ENCODE measurements at places on chromosomes 11 and 22. TPM values are rescaled to one million over a fixed set of nuclear protein-coding genes. Genes with fewer than 3 reads are reported as not detected.

DNA sequence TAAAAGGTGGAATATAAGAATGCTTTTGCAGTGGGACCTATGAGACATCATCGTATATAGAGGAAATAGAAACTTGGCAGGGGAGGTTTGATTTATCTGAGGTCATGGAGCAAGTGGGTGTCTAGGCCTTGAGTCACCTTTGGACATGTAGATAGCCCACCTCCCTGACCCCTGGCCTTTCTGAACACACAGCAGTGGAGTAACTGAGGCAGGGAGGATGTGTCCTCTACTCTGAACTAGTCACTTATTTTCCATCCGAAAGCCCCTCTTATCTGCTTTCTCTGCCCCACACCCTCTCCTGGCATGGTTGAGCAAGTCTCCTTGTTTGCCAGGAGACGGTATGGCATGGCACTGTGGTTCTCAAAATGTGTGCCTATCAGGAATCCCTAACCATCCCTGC is 7.9 kb downstream of the CD82 start:
- DNase-seq, result peak; percentile 33

DNA sequence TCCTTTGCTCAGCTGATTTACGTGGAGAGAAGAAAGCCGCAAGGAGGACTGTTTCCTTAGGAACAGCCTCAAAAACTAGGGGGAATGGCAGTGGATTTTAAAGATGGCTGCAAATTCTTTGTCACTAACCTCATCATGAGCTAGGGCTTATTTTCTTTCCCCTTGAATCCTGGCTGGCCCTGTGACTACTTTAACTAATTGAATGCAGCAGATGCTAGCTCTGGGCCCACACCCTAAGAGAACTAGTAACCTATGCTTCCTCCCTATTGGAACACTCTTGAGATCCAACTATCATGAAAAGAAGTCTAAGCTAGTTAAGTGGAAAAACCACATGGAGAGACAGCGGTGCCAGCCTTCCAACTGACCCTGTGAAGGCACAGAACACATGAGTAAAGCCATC is 421.3 kb upstream of the NARS2 start:
- no peak for DNase-seq

Gene SLC22A8
- not detected for total RNA-seq

DNA sequence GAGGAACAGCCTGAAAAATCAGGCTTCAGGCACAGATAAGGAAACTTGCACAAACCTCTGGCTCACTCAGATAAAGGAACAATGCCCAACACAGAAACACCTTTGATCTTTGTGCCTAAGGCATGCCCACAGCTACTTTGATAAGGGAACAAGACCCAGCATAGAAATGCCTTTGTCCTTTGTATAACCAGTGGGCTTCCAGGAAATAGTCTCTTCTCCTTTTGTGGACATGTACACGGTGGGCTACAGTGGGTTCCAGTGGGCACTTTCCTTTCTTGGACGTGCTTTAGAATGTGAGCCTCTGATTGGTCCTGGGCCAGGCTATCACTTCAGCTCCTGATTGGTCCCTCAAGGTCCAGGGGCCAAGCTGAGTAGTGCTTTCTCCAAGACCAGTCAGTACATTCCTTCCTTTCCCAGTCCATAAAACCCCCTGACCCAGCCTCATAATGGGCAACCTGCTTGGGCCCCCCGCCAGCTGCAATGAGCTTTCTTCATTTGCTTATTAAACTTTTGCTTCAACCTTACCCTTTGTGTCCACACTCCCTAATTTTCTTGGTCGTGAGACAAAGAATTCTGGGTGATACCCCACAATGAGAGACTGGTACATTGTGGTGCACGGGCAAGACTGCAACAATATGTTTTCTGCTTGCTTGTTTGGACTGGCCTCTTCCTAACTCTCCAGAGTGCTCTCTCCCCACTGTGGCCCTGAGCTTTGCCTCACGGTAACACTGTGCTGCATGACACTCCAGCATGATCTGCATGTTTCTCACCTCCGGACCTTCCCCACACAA is 1.7 kb upstream of the CABIN1 start:
- no peak for DNase-seq

DNA sequence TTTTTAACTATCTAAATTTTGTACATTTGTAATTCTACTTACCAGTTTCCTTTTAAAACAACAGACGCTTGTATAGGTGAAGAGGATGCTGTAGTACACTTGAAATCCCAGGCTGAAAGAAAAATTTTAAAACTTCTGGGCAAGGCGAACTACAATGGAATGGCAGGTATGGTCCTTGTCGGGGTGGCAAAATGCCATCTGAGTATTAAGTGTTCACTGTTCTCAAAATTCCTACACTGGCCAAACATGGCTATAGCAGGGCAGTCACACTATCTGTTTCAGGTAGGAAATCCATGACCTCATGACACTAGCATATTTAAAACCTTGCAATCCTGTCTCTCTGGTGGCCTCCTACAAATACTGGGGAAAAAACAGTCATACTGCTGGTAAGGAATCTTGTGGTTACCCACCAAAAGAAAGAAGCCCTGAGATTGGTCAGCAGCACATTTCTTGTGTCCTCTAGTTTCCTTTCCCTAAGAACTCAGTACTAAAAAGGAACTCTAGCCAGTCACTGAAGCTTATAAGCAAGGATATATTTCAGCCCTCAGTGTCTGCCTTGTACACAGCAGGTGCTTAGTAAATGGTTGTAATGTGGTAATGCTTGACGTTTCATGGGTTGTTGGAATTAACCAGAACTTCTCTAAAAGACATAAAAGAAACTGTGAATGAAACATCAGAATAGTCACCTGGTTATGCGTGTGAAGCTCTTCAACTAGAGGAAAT is 5.2 kb upstream of the ZC3H12C start:
- DNase-seq, result no peak

DNA sequence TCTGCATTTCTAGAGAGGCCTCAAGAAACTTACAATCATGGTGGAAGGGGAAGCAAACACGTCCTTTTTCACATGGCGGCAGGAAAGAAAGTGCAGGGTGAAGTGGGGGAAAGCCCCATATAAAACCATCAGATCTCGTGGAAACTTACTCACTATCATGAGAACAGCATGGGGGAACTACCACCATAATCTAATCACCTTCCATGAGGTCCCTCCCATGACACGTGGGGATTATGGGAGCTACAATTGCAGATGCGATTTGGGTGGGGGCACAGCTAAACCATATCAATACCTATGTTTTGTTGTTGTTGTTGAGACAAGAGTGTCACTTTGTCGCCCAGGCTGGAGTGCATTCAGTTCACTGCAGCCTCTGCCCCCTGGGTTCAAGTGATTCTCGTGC is 29.9 kb downstream of the SFI1 start:
- no peak for DNase-seq

GRCh38 chr11:44855493-44855849 is 95.2 kb downstream of the TP53I11 start:
- no peak for DNase-seq

GRCh38 chr22:35299217-35299672 is 449 bp upstream of the TOM1 start:
- DNase-seq, result peak; percentile 17

DNA sequence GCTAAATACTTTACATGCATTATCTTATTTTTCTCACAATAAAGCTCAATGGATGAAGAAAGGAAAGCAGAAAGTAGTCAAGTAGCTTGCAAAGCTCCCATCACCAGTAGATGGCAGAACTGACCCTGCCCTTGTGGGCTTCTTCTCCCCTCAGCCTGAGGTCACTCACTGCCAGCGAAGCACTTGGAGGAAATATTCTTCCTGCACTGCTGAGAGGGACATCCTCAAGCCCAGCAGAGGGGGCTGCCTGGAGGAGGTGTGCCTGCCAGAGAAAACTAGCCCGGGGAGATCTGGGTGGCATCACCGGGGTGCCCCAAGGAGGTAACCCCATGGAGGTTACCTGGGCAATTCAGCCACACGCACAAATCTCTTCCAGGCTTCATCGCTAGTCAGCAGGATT is 6.6 kb downstream of the APOL4 start:
- DNase-seq, result peak; percentile 57

Gene BBOX1
- total RNA-seq, result not detected

Gene TMA7B
- total RNA-seq, result not detected

Gene TSSK2
- not detected for total RNA-seq

Gene CNTN5
- not detected for total RNA-seq

Measured in lung microvascular endothelial cell (primary cell).